Stimulated activated CD4-positive, alpha-beta T cell treated with anti-CD3 and anti-CD28 coated beads, Interleukin-1b, Interleukin-23, amount 100 ng/mL, for 24 hours (primary cell): ENCODE measurements at places on chromosomes 1 and 21.

- no peak for DNase-seq
These were observed 101.6 kb upstream of the HMGB4 start for GRCh38 chr1:33762109-33762830.

DNA sequence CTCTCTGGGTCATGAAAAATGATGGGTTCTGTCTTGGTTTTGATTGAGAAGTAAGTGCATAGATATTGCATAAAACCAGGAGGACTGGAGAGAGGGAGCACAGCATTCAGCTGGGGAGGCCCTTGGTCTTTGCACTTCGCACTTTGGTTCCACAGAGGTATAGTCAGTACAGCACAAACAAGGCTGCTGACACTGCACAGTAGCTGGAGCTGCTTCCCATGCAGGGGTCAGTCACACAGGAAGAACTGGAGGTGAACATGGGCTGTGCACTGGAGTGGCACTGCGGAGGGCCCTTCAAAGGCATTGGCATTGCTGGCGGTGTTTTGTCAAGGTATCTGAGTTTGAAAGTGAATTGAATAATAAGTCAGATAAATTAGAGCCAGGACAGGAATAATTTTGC lies 4.5 kb upstream of the LCE2D start:
- DNase-seq: no peak

GRCh38 chr1:205306929-205307566 lies 14.5 kb downstream of the NUAK2 start:
- DNase-seq: no peak

- no peak for DNase-seq
These were observed 59.9 kb downstream of the C1orf198 start for GRCh38 chr1:230808281-230808872.

DNA sequence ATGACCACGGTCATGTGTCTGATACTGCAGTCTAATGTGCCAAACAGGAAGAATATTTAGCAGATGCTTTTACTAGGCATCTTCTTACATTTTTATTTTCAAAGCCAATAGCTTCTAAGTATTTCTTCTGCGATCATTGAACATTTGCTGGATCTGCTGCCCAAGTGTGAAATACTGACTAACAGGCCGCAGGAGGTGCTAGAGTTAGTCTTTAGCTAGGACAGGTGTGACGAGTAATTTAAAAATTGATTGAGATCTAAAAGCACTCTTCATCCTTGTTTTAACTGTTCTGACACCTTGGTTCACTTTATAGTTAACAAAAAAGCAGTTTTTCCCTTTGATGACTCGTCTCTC lies 748 bp upstream of the FAM78B start:
- DNase-seq: no peak
